ENCODE measurements at places on chromosomes 2 and 18. TPM values are rescaled to one million over a fixed set of nuclear protein-coding genes. Genes with fewer than 3 reads are reported as not detected.

DNA sequence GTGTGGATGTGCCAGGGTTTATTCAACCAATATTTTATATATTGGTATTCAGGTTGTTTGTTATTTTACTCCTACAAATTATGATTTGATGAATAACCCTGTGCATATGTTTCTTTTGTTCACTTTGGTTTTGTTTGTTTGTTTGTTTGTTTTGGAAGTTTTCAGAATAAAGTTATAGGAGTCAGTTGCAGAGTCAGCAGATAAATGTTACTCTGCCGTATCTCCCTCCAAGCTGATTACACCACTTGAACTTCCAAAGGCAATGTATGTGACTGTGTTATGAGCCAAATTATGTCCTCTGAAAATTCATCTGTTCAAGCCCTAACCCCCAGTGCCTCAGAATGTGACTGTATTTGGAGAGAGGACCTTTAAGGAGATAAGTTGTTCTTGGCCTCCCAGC lies 497.5 kb downstream of the TNS1 start:
- DNase-seq, result no peak

DNA sequence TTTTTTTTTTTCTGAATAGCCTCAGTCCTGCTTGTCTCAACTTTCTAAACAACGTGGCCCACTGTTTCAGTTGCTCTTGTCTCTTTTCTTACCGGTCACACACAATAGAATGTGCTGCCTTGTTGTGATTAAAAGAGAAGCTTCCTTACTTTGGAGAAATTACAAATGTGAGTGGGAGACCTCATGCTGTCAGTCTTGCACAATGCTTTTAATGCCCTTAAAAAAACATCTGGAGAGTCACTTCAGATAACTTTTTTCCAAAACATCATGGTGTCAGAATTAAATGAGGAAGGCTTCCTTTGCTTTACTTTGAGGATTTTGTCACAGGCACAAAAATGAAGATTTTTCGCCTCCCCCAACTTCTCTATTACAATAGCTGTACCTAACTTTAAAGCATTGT lies 37.7 kb downstream of the LHCGR start:
- no peak for DNase-seq

DNA sequence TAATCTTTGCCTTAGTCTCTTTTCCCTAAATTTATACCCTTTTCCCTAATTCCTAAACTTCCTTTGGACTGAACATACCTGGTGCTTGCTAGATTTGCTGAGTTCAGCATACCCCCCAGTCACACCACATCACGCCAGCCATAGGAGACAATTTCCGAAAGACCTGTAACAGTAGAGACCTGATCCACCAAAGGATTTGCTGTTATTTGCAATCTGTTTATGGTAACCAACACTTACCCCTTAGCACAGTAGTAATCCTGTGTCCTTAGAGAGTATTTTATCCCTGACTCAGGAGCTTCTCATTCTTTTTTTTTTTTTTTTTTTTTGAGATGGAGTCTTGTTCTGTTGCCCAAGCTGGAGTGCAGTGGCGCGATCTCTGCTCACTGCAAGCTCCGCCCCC lies 8.6 kb downstream of the PSMG2 start:
- no peak for DNase-seq

DNA sequence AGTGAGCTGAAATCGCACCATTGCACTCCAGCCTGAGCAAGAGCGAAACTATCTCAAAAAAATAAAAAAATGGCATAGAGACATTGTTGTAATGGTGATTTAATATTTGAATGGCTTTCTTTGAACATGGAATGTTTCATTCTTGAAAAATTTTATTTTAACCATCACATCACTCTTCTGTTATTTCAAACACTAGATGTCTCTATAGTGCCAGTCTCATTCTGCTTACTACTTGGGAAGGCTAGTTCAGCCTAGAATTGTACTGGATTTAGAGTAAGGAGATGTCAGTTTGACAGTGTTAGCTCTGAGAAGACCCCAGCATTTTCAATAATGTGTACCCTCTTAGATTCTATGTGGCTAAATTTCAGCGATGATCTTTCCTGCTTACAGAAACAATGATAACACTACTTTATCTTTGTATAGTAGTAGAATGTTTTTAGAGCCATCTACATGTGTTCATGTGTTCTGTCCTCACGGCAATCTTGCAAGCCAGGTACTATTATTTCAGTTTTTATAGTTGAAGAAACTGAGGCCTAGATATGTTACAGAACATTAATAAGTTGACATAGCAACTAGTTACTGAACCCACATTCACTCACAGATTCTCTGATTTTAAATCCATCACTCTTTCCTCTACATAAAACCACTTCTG lies 142.9 kb upstream of the ZSWIM2 start:
- no peak for DNase-seq

DNA sequence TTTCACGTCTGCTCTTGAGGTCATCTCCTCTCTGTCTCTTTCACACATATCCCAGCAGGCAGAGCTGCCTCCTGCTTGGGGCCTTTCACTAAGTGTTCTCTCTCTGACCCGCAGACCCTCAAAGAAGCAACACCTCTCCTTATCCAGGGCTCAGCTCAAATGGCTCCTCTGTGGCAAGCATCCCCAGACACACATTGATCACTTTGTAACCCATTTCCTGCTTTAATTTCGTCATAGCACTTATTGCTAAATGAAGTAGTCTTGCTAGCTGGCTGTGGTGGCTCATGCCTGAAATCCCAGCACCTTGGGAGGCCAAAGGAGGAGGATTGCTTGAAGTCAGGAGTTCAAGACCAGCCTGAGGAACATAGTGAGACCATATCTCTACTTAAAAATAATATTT lies 41.4 kb downstream of the SGPP2 start:
- DNase-seq, result no peak

DNA sequence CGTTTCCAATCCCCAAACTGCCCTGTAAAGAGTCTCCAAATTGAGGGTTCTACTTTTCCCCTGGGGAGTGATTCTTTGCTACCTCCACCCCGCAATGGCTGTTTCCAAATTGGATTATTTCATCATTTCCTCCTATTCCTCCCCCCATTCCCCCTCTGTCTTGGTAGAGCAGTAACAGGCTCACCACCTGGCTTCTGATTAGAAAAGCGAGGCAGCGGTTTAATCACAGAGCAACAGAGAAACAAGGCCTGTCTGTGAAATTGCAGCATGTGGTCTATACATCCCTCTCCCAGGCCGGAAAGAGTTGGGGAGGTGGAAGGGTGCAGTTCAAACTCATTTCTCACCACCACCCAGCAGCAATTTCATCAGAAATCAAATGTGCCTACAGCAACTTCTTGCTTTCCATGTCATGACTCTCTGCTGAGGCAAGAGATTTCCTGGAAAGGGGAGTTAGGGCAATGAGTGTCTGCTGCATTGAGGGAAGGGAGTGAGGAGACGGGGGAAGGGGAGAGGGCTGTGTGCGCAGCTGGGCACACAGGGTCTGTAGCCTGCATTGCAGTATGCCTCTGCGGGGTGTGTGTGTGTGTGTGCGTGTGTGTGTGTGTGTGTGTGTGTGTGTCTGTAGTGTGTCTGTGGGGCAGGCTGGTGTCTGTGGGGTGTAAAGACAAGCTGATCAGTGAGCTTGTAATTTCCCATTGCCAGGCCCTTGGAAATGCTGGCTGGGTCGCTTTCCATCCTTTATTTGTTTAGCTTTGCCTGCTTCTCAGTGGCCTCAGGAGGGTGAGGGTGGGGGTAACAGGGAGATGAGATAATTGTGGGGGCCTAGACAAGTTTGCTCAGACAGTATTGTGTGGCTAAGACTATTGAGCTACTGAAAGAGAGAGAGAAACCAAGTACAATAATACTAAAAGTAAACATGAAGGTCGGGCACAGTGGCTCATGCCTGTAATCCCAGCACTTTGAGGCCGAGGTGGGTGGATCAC lies 13.5 kb upstream of the IGFBP2 start:
- no peak for DNase-seq

GRCh38 chr2:85440729-85441128 lies 22.2 kb downstream of the SH2D6 start:
- no peak for DNase-seq

DNA sequence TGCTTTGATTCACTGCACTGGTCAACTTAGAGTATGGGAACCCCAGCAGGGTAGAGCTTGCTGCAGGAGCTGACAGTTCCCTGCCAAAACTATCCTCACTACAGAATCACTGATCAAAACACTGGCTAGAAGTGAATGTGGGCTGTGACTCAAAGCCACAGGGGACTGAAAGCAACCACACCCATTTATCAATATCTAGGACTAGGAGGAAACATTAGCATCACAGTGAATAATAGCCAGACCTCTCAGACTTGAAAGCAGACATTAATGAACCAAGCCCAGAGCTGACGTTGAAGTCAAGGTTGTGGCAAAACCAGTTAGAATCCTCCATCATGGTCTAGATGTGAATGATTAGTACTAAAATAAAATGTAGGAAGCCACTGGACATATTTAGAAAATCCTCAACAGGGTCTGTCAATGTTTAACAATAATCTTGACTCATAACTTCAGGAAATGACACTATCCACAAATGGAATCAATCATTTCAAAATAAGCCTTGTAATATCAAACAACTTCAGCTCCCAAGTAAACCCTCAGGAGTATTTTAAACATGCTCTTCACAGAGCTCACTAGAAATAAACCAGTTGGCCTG lies 131.4 kb downstream of the CDH20 start:
- DNase-seq, result no peak

DNA sequence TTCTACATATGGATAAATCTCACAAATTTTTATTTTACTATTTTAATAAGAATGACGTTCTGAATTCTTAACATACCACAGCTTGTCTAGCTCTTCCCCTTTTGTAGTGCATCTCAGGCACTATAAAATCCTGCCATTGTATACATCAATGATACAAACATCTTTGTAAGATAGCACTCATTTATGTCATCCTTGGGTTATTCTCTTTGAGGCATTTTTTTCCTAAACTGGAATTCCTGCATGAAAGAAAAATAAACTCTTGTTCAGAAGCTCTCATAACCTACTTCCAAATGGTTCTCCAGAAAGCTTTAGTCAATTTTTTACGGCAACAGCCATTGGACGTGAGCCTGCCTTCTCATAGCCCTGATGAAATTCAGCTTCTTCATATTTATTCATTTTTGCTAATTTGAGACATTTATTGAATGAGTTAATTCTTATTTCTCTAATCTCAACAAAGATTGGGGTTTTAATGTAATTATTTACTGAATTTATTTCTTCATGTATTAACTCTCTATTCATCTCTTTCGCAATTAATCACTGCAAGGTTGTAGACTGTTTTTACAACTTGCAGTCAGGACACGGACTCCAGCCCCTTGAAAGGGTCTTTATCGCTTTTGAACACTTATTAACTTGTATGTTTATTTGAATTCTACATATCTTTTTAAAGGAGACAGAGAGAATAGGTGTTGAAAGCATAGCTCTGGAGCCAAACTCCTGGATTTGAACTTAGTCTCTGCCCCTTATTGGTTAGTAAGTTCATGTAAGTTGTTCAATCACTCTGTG lies 57.6 kb upstream of the PARD3B start:
- no peak for DNase-seq

- DNase-seq, result no peak
These were observed 134.7 kb upstream of the EPAS1 start for GRCh38 chr2:46162329-46163097.

DNA sequence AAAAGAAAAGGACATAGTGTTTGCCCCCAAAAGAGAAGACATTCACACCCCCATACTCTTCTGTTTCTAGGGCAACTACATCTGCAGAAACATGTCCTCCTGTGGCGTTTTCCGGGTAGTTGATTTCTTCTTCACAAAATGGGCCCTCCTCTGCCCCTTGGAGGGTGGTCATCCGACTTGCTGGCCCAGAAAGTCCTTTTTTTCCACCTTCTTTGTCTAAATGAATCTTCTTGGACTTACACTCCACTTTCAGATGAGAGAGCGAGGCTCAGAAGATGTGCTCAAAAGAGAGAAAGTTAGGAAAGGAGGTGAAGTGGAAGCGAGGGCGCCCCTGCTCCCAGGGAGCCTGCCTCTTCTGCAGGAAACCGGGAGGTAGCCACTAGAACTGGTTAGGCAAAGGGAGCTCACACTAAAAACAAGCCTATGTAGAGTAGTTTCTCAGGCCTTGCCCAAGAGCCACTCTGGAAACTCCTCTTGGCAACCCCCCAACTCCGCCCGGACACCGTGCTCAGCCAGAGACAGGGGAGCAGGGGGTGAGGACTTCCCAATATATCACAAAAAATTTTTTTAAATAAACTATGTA lies 10.2 kb upstream of the SIX3 start:
- DNase-seq, result no peak

GRCh38 chr2:31729065-31729439 lies 148.3 kb upstream of the SRD5A2 start:
- no peak for DNase-seq

DNA sequence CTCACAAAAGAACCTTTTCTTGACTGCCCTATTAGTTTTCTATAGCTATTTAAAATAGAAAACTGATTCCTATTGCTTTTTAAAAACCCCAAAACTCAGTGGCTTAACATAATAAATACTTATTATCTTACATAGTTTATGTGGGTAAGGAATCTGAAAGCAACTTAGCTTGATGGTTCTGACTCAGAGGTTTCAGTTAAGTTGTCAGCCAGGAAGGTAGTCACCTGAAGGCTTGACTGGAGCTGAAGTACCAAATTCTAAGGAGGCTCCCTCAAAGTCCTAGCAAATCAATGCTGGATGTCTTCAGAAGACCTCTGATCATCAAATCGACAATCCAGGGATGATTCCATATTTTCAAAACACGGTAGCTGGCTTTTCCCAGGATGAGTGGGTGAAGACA lies 546.6 kb upstream of the CDH2 start:
- no peak for DNase-seq

GRCh38 chr2:100321179-100321865 lies 979 bp downstream of the LONRF2 start:
- no peak for DNase-seq

- DNase-seq, result no peak
These were observed 232.2 kb downstream of the THSD7B start for GRCh38 chr2:136997557-136997956.

DNA sequence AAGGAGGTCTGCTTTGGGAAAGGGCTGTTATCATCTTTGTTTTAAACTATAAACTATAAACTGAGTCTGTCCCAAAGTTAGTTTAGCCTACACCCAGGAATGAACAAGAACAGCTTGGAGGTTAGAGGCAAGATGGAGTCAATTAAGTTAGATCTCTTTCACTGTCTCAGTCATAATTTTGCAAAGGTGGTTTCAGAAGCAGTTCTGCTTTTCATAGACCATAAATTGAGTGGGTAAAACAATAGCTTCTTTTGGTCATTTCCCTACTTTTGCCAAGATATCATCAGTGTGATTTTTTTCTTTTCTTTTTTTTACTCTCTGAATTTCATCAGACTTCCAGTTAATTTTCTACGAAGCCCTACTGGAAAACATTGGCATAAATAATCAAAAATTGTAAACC lies 117.0 kb downstream of the AP1S3 start:
- no peak for DNase-seq

ALPP gene
- total RNA-seq, result not detected

LOXHD1 gene
- not detected for total RNA-seq

TDRD15 gene
- 0.83 TPM for total RNA-seq

VIT gene
- 1.2 TPM for total RNA-seq

CD226 gene
- 3.5 TPM for total RNA-seq

TMEM247 gene
- total RNA-seq, result not detected

HOXD12 gene
- total RNA-seq, result not detected
